ENCODE measurements at places on chromosomes 2 and 18.

DNA sequence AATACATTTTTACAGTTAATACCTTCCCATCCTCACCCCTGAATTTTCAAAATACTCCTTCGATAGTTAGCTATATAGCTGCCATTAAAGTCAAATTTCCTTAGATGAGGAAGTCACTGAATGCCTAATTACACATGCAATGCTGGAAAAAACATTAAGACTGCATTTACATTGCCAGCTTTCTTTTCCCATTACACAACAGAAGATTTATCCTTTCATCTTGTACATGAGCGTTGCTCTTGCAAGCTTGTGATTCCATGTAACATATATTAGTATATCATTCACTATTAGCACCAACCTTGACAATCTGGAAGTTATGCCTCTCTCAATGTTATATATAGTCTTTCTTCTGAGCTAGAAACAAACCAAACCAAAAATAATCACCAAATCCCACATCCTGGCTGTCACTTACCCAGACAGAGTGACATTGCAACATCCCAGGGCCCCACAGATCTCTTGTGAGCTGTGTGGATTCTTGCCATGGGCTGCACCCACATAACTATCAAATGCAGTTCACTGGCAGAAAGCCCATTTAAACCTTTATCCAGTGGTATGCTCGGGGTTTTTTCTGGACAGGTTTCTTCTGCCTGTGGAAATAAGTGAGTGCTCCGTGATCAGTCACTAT is 79.2 kb upstream of the PAPOLG start:
- DNase-seq: no peak

DNA sequence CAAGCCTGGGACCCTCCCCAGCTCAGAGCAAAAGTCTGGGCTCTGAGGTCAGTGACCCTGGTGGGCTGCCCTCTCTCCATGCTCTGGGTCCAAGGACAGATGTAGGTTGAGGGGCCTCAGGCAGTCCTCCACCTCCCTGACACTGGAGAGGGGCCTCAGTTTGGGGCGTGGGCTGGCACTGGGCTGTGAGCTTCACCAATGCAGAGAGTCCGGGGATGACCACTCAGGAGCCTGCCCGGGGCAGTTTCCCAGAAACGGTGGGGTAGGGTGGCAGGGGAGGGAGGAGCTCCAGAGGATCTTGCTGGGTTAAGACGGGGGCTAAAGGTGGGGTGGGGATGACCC is 40.5 kb upstream of the SMAD7 start:
- DNase-seq: no peak

DNA sequence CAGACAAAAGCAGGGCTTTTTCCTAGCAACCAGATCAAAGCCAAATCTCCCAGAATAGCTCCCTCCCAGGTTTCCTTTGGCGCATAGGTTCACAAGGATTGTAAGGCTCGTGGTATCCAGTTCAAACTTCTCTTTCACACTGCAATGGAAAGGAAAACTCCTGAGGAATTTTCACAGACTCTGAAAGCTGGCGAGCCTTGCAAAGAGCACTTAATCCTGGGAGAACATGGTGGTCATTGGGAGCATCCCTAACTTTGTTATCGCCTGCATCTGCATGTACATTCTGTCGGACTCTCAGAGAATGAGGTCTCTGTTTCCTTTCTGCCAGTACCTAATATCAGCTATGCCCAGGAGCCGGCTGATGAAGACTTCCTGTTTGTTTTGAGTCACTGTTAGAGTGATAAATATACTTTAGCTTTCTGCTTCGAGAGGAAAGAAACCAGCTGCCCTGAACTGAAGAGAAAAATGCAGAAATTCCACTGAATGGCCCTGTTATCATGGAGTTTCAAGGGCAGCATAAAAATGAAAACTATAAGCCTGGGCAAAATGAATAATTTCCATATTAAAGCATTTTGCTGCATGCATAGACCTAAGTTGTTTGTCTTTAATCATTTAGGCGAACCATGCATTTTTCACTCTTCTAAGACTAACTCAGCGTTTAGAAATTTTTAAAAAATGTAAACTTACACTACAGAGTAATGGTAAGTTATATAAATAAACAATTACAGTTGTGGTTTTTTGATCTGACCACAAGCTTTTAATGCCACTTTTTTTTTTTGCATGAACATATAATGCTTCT is 76.4 kb upstream of the ZEB2 start:
- no peak for DNase-seq

DNA sequence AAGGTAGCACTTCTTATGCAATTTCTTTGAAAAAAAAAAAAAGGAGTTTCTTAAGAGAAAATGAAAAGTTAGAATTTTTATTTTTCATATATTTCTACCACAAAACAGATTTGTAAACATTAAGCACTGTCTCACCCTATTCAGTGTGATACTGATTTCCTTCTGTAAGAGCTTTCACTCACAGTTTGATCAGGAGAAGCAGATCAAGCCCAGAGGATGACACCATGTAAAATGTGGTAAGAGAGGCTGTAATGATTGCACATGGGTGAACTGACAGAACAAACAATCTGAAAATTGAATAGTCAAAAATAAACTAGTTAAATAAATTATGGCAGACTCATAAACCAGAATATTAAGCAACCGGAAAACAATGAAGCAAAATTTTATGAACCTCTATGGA is 54.5 kb downstream of the MEMO1 start:
- no peak for DNase-seq

- DNase-seq: no peak
These were observed 45.6 kb downstream of the REL start for GRCh38 chr2:60926741-60927552.

DNA sequence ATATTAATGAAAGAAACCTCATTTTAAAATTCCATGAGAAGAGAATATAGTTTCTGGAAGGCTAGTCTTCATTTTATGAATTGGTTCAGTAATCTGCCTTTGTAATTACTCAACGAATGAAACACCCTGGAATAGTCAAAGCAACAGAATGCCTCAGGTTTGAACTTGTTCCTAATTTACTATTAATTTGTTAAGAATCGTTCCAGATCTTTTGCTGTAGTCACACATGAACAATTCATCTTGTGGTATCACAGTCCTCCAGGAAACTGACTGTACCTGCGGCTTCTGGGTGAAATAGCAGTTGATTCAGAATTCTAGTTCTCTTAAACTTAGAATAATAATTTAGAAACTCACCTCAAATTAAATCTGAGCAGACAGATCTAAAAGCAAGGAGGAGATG is 282.7 kb upstream of the MAP2 start:
- no peak for DNase-seq

GRCh38 chr18:68607852-68608251 is 107.1 kb downstream of the TMX3 start:
- no peak for DNase-seq

- no peak for DNase-seq
These were observed 93.6 kb downstream of the MREG start for GRCh38 chr2:215919624-215920243.

DNA sequence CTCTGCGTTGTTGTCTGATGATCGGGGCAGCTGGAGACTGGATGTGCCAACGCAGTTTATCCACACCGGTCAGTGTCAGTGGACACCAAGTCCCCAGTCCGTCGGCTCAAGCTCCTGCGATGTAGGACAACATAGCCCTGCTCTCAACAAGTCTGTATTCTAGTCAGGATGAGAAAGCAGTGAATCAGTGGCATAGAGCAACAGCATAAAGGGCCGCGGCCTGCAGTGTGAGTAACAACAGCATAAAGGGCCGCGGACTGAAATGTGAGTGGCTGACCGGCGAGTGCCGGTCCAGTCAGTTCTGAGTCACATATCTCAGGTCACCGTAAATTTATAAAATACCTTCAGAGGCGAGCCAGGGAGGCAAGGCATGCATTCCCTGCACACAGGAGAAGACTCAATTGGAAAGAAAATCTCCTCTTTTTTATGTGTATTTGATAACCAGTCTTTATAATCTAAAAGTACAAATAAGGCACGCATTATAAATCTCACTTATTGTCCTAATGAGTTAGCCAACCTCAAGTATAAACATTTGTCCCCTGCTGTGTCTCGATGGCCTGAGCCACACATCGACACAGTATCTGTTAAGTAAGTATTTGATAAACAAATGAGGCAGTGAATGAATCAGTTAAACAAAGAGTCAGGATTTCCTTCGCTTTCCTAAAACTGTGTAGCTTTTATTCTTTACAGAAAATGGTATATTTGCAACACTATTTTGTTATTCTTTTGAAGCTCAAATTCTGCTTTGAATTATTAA is 33.8 kb upstream of the NFATC1 start:
- no peak for DNase-seq
